NCI-H526 (cell line): ENCODE measurements at places on chromosomes 7 and 10.

DNA sequence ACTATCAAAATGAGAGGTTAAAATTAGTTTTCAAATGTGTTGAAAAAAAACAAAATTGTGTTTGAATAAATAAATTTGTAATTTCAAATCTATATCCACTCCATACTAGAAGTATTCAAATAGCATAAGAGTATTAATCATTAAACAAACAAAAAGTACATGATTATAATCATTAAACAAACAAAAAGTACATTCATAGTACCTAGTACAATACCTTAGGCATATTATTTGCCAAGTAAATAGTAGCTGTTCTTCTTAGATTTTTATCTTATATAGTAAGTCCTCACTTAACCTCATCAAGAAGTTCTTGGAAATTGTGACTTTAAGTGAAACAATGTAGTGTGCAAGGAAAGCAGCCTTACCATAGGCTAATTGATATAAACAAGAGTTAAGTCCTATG is 349.3 kb upstream of the VWC2 start:
- no peak for DNase-seq

DNA sequence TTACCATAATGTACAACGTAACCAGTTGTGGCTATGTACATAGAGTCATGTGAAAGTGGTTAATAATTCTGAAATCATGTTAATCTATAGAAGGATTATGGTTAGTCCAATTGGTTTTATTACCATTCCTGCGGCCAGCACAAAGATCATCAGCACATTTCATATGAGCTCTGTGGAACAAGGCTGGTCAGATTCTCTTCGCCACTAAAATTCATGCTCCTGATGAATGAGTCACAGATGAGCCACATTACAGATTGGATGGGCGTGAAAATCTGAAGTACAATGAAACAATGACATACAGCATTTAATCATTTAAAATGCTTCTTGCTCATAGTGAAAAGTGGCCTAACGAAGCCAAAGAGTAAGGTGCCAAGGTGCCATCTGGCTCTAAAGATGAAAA is 716.2 kb upstream of the PHF14 start:
- DNase-seq, result no peak

GRCh38 chr10:29795850-29796249 is 161.1 kb upstream of the SVIL start:
- no peak for DNase-seq

DNA sequence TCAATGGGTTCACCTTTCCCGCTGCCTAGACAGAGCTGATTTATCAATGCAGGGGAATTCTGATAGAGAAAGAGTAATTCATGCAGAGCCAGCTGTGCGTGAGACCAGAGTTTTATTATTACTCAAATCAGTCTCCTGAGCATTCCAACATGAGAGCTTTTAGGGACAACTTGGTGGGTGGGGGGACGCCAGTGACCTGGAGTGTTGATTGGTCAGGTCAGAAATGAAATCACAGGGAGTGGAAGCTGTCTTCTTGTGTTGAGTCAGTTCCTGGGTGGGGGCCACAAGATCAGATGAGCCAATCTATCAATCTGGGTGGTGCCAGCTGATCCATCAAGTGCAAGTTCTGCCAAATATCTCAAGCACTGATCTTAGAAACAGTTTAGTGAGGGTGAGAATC is 99.0 kb upstream of the CAV2 start:
- no peak for DNase-seq

DNA sequence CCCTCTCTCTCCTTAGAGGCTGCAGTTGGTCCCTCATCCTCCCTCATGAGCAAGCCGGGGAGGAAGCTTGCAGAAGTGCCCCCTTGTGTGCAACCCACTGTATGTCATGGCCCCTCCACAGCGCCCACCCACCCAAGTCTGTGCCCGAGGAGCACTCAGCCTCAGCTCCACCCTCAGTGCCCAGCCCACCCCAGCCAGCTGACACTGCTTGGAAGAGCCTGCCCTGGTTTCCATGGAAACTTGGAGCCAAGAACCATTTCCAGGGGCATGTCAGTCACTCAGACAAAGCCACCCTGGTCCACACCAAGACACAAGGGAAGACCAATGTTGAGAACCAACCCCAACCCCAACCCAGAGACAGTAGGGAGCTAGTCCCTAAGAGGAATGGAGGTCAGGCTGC is 79.5 kb downstream of the PAX2 start:
- no peak for DNase-seq

- DNase-seq, result no peak
Observed at GRCh38 chr7:22765609-22766008, 38.6 kb downstream of the IL6 start.

GRCh38 chr10:25766687-25767221 is 167.3 kb upstream of the MYO3A start:
- no peak for DNase-seq

DNA sequence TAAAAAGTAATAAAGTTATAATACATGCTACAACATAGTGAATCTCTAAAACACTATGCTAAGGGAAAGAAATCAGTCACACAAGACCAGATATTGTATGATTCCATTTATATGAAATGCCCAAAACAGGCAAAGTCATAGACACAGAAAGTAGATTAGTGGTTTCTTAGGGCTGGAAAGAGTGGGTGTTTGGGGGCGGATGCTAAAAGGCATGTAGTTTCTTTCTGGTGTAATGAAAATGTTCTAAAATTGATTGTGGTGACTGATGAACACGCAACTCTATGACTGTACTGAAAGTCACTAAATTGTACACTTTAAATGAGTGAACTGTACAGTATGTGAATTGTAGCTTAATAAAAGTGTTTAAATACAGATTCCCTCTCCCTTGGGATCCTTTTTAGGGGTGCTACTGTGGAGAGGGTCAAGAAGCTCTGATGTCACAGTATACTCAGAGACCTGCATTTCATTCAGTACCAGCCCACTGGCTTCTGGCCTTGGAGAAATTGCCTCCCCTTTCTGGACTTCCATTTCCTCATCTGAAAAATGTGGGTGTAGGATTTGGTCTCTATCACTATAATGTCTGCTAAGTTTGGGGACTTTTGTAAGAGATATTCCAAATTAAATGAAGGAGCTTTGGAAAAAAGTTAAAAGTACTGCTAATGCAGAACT is 46.4 kb downstream of the AOAH start:
- no peak for DNase-seq

DNA sequence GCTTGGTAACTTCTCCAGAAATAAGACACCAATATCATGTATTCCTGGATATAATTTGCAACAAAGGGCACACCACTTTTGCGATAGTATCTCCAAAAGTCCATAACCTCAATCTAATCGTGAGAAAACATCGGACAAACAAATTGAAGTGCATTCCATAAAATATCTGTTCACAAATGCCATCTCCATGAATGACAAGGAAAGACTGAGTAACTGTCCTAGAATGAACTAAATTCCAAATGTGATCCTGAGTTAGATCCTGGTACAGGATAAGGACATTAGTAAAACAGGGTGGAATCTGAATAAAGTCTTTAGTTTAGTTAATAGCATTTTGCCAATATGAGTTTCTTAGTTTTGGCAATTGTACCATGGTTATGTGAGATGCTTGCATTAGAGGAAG is 384.2 kb downstream of the SUGCT start:
- no peak for DNase-seq

DNA sequence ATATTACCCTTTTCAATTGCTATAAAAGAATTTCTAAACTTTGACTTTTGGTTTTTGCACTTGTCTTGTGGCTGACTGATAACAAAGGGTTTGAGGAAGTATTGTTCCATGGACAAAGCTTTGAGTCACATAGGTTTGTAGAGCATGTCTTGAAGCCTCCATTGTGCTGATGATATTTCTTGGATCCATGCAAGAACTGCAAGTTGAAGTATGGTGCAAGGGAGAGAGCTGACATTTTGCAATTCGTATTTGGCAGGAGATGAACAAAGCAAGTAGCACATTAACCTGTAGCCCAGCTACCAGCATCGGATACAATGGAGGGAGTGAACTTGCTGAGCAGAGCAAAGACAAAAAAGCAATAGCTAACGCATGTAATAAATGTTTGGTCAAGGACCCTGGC is 23.4 kb downstream of the MGAM2 start:
- no peak for DNase-seq

- no peak for DNase-seq
Observed at GRCh38 chr7:100122568-100122967, 3.1 kb downstream of the CNPY4 start.

DNA sequence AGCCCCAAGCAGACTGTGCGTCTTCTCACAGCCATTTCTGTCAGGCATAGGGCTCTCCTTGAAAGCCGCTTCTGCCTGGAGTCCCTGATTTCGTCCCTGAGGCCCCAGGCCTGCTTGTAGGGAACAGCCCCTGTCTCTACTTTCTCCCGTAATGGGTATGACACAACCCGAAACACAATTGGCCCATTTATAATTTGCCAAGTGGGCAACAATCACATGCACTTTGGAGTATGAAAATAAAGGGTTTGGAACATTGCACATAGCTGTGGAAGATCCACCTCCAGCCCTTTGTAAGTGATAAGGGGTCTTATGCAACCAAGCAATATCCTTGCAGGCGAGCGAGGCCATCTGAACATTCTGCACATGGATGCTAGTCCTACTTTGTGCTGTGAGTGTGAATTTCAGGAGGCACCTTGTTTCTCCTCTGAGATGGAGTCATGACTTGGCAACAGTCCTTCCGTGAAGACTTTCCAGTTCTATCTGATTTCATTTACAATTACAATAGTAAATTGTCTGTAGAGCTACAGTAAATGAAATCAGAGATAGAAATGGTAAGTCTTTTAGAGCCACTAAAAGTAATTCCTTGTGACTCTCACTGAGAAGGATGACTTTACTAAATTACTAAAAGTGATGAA is 141.5 kb downstream of the CUBN start:
- DNase-seq, result no peak

DNA sequence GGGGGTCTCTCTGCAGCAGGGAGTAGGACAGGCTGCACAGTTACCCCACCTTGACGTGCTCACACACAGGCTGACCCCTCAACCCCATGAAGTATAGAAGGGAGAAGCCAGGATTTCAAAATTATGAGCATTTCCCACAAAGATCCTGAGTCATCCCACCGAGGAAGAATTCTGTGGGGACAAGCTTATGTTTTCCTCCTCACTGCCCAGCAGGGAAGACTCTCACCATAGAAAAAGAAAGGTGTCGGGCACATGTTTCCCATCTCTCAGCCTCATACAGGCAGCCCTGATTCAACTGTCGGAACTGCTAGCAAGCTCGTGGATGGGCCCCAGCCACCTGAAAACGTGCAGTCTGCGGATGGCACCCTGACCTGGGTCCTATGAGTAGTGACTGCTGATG is 499.7 kb upstream of the MKI67 start:
- no peak for DNase-seq

DNA sequence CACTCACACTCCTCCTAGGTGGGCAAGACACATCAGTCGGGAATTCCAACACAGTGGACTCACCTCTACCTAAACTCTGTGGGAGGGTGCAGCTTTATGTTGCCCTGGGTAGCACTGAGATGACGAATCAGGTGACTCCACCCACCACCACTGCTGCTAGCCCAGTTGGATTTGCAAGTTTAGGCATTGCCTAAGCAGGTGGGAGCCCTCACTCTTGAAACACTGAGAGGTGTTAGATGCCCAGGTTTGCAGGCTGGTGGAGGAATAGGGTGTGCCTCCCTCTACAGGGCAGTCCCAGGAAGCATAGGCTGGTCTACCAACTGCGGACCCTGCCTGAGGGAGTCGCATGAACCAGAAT is 708.9 kb downstream of the POM121L12 start:
- DNase-seq, result no peak

DNA sequence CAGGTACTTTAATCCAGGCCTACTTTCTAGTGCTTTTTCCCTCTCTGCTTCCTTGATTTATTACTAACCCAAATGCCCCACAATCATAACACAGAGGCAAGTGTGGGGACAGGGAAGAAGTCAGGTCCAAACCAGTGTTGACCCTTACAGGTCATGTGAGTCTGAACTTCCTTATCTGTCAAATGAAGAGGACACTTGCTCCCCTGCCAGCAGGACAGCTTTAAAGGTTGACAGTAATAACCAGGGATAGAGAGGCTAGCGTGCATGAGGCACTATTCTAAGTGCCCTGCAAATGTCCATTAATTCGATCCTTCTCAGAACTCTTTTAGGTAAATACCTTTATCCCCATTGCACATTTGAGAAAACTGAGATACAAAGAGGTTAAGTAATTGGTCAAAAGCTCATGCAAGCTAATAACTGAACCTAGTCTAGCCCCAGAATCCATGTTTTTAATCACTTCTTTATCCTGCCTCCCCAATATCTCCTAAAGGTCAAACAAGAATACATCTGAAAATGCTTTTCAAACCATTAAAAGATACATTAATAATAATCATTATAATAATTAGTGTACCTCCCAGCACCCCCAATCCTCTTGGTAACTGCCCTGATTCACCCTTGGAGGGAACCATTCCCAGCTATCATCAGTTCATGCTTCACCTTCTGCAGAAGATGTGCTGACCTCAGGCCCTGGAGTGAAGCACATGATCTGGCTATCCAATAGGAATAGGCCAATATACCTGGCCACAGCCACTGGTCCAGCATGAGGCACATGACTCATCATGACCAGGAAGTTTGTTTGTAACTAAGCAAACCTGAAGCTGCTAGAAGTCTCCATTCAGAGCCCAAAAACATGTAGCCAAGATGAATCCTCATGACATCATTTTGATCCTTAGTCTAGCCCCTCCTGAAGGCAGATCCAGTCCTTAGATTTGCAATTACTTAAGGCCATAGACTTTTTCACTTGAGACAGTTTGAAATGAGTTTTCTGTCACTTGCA is 40.7 kb downstream of the SGMS1 start:
- no peak for DNase-seq

DNA sequence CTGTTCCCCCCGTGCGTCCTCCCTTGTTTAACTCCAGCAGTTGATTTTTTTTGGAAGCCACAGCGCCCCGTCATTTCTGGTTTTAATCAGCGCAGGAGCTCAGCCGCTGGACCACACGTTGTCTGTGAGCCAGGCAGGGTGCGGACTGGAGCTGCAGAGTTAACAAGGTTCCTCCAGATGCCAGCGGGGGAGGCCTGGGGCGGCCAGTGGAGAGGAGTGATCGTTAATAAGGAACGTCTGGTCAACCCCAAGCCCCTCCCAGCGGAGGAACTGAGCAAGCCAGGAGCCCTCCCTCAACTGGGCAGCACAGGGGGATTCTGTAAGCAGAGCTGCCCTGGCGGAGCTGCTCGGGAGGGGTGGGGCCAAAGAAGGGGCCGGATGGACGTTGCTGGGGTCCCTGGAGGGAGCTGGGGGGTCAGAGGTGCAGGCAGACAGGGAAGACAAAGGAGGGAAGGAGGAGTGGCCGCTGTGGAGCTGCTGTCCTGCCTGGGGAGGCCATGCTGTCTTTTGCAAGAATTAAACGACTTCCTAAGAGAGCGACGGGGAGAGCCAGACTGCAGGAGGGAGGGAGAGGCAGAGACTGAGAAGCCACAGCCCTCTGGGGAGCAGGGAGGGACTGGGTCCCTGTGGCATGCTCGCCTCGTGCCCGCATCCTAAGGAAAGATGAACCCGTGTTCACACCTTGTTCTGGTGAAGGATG is 537.1 kb upstream of the FOXK1 start:
- peak; percentile 30 for DNase-seq

- DNase-seq, result no peak
Observed at GRCh38 chr7:128017862-128018845, 13.1 kb downstream of the LRRC4 start.

DNA sequence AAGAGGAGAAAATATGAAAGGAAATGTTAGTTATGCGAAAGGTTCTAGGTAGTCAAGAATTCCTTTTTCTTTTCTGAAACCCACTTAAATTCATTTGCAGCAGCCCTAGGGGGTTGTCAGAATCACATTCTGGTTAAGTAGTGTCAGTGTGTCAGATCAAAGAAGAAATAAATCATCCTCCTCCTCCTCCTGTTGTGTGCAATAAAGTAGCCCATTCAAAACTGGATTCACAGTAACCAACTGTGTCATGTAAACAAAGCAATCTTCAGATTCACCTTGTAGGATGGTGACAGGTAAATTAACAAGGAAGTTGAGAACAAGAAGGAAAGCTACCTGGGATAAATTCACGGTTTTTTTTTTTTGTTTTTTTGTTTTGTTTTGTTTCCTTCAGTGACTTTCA is 127.5 kb downstream of the NSUN6 start:
- no peak for DNase-seq
